ENCODE measurements at places on chromosomes 3 and 15. TPM values are rescaled to one million over a fixed set of nuclear protein-coding genes. Genes with fewer than 3 reads are reported as not detected.

GRCh38 chr3:153503873-153504272 is 341.8 kb downstream of the RAP2B start:
- DNase-seq = no peak

GRCh38 chr15:65828585-65828984 is 36.5 kb upstream of the DENND4A start:
- peak; percentile 77 for DNase-seq

DNA sequence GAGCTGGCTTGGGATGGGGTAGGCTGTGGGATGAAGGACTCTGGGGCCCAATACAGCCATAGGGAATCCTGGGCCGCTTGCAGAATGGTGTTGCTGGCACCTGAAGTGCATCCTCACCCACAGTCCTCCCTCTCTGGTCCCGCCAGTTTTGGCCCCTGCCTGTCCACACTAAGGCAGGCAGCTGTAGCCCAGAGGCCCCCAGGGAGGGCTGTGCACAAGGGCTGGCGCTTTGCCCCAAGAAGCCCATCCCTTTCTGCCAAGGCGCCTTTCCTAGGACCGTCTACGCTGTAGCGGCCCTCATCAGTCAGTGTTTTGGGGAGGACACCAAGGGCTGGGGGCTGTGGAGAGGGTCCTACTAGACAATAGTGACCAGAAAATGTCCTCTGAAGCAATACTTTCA is 116.2 kb upstream of the ABHD17C start:
- no peak for DNase-seq

DNA sequence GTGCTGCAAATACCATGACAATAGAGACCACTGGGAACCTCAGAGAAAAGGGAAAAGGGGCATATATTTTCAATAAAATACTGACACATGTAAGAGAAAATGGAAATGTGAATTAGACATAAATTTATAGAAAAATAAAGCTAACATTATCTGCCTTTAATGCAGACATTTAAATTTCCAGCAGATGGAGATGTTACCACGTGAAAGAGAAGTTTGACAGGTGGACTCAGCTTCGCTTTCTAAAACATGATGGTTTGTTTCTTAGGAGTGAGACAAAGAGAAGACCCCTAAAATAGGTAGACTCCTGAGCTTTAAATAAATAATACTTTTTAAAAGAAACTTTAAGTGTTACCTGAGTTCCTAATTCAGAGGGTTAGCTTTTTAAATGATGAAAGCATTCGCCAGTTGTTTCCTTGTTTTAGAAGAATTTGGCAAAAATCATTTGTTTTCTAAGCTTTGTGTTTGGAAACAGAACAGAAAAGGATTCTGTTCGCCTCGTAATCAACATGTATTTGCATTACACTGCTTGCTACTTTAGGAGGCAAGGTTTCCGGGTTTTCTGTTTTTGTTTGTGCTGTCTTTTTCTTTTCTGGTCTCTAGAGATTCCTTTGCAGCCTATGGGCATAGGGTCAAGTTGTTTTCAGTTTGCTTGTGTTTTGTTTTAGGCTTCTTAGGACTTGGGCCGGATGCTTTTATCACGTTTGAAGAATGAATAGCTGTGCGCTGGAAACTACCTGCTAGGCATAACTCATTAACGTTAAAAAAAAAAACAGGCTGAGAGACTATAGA is 271.4 kb downstream of the THSD4 start:
- DNase-seq = peak; percentile 21

DNA sequence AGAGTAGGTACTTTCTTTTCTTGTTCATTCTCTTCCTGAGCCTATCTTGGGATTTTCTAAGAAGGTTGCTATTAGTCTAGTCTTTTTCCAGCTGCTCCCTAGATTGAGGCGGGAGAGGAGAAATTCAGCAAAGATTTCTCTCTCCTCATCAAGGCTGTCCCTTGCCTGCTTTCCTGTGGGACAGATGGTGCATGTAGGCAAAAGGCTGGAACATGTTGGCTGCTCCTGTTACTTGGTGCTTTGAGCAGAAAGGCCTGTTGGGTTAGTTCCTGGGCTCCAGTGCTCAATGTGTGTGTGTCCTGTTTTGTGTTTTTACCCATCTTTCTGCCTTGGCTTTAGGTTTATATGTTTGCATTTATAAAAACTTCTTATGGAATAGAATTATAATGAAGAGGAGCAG is 9.1 kb upstream of the SNRPN start:
- DNase-seq = no peak

GRCh38 chr3:2098398-2099027 is at the start of gene CNTN4:
Gene CNTN4, plus strand, starts transcription at chr3:2098866.
- no peak for DNase-seq

GRCh38 chr3:34179716-34180115 is 381.3 kb downstream of the PDCD6IP start:
- no peak for DNase-seq

- DNase-seq = no peak
Observed at GRCh38 chr3:28637742-28638141, 289.1 kb upstream of the AZI2 start.

GRCh38 chr3:73107215-73107614 is 45.8 kb downstream of the EBLN2 start:
- no peak for DNase-seq

GRCh38 chr15:48363474-48363873 is 32.2 kb downstream of the DUT start:
- no peak for DNase-seq

- DNase-seq = no peak
Observed at GRCh38 chr3:17481116-17481515, 261.3 kb downstream of the TBC1D5 start.

DNA sequence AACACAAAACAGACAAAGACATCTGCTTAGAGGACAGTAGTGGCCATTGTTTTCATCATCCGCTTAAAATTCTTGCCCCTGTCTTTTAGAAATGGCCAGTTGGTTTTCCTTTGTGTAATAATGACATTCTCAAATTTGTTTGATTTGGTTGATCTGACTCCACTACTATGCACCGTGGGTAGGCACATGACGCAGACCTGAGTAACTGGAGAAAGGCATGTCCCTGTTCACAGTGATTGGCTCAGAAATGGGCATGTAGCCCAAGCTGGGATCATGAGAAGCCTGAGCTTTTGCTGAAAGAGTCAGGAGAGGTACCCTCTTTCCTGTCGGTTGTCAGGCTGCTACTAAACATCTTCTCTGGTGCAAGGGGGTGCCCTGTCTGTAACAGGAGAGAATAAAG is 36.6 kb upstream of the MAGI1 start:
- no peak for DNase-seq

DNA sequence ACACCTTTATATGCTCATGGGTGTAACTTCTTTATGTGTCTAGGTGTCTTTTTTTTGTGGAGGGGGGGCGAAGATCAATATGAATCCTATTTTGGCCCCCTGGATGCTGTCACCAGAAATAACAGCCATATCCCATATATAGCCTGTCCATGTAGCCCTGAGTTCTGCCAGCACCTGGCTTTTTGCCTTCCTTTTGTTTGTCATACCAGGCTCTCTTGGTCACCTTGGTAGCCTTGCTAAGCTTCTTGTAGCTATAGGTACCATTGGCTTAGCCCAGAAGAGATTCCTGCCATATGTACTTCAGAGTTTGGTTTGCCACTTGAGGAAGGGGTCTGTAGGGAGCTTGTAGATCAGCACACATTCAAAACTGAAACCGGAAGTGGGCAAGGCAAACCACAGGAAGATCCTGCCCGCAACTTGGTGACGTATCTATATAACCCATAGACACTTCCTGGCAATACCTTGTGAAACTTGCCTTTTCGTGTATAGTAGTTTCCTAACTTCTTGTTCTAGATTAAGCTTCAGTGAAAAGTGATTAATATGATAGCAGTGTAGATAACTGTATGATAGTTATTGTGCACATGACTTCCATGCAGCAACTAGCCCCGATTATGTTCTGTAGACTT is 11.9 kb downstream of the RASA2 start:
- peak; percentile 91 for DNase-seq

GRCh38 chr3:31027191-31027761 is 132.8 kb upstream of the GADL1 start:
- no peak for DNase-seq

DNA sequence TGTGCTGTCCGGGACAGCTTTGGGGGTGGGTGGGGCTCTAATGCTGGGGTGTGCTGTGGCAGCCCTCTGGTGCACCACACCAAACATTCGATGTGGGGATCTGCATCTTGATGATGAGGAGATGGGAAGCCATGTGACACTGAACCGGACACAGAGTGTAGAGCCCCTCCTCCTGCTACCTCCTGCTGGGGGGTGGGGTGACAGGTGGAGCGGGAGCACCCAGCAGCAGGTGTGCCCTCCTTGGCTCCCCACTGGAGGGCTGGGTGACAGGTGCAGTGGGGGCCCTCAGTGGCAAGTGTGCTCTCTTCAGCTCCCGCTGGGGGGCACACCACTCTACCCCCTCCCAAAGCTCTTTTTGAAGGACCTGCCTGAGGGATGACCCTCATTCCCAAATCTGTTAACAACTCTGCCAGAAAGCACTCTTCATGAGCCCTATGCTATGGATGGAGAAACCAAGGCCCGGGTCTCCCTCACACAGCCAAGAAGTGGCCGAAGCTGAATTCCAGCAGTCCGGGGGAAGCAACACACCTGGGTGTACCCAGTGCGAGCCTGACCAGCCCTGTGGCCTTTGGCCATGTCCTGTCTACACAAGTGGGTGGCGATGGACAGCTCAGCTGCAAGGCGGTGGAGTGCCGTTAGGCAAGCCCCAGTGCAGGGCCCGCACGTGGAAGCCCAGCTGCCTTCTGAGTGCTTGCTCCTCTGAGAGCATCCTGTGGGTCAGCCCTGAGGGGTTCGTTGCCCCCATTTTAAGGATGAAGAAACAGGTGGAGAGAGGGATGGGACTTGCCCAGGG is 609 bp upstream of the UROC1 start:
- no peak for DNase-seq

- DNase-seq = no peak
Observed at GRCh38 chr15:92492551-92493115, 99.0 kb downstream of the ST8SIA2 start.

The ANO10 gene
- 8.6 TPM for polyA plus RNA-seq

The ARL14 gene
- polyA plus RNA-seq = not detected

The SPRED1 gene
- polyA plus RNA-seq = not detected

The SH2D7 gene
- not detected for polyA plus RNA-seq

The ITIH4 gene
- polyA plus RNA-seq = 0.07 TPM

The HGD gene
- polyA plus RNA-seq = not detected

The NTRK3 gene
- polyA plus RNA-seq = not detected

The MUC20 gene
- polyA plus RNA-seq = 0.54 TPM

The CGNL1 gene
- polyA plus RNA-seq = not detected

The TLR9 gene
- polyA plus RNA-seq = not detected
